ENCODE measurements at places on chromosomes 16 and 17.

GRCh38 chr17:56596691-56597494 lies 3.4 kb downstream of the NOG start:
- no peak for DNase-seq

DNA sequence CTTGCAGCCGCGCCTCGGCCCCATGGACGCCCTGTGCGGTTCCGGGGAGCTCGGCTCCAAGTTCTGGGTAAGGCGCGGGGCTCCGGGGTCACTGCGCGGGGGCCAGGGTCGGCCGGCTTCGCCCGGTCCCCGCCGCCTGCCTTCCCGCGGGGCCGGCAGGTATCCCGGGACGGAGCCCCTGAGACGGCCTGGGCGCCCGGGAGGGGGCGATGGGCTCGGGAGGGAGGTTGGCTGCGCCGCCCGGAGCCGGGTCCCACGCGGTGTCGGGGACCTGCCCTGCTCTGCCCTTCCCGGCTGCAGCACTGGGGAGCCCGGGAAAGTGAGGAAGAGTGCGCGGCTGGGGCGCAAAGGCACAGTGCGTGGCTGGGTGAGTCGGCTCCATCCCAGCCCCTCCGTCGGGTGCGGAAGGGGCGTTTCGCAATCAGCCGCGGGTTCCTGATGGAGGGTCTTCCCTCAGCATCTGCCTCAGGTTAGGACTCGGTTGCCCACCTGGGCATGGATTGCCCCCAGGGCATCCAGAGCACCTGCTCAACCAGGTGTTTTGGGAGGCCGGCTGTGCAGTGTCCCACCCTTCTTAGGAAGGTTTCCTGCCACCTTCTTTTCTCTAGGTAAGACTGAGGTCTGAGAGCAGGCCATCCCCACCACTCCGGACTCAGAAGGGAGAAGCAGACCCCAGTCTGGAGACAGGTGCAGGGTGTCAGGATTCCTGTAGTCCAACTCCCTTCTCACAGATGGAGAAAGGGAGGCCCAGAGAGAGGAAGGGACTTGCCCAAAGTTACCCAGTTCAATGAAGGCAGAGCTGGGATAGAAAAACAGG lies 442 bp downstream of the ABCC3 start:
- no peak for DNase-seq

DNA sequence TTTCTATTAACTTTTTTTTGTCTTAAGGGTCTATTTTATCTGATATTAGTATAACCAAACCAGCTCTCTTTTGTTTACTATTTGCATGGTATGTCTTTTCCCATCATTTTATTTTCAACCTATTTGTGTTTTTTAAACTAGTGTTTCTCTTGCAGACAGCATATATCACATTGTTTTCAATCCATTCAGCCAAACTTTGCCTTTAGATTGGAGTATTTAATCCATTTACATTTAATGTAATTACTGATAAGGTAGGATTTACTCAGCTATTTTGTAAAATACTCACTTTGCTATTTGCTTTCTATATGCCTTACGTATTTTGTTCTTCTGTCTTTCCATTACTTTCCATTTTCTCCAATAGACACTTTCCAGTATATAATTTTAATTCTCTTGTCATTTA lies 108.0 kb upstream of the NACA2 start:
- no peak for DNase-seq

DNA sequence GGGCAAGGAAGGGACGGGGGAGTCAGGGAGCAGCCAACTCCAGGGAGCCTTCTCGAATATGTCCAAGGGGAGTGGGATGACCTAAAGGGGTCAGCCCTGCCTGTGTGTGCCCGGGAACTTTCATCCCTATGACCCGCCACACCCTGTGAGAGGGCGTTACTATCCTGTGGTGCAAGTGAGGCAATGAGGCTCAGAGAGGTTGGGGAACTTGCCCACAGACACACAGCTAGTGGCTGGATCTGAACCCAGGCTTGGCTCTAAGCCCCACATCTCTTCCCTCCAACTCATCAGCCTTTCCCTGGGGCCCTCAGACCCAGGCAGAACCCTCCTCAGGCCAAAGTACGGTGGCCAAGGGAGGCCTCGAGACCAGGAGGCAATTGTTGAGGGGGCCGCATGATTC lies 23.2 kb downstream of the JUP start:
- DNase-seq, result no peak

DNA sequence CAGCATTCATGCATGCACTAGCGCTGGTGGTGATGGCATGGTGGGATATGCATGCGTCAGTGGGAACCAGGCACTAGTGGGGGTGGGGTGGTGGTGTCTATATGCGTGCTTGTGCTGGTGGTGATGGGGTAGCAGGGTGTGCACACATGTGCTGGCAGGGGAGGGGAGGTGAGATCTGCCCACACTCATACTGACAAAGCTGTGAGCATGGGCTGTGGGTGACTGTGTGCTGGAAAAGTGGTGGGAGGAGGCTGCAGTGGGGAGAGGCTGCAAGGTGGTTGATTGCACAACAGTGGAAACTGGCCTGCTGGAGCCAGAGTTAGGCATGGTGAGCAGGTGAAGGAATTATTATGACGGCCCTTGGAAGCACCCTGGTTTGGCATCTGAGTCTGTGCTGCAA lies 31.3 kb upstream of the TEKT1 start:
- no peak for DNase-seq
